GM18507 (cell line): ENCODE measurements at places on chromosomes 1 and 21.

- no peak for DNase-seq
Measured at GRCh38 chr1:201468844-201469644, at the start of gene PHLDA3. Gene PHLDA3, minus strand, starts transcription at chr1:201469188. Its CDS starts 402 bp downstream, at chr1:201468786.

DNA sequence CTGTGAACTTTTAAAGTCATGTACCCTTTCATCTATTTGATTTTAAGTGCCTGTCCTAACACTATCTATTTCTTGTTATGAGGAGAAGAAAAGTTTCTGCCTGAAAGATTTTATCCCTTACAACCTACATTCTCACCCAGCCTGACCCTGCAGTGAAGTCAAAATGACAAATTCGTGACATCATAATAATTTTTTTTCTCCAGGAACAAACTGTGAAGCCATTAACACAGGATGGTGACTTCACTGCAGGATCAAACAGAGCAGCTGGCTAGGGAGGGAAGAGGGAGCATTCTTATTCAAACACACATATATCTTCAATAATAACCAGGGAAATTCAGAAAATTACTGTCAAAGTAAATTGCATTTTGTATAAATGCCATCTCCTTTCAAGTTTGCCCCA, 147.8 kb upstream of the PRMT6 start:
- DNase-seq, result no peak

GRCh38 chr1:13224480-13225060, 1.4 kb downstream of the PRAMEF18 start:
- DNase-seq, result no peak

GRCh38 chr1:233183226-233184020, 112.1 kb downstream of the PCNX2 start:
- no peak for DNase-seq

- no peak for DNase-seq
Measured at GRCh38 chr1:61925591-61926298, 183.5 kb downstream of the PATJ start.
